ENCODE measurements at places on chromosomes 3 and 15. TPM values are rescaled to one million over a fixed set of nuclear protein-coding genes. Genes with fewer than 3 reads are reported as not detected.

WDR93 gene
- total RNA-seq = not detected

PTPRG gene
- 34.7 TPM for total RNA-seq

SLC7A14 gene
- under 0.01 TPM for total RNA-seq

TRANK1 gene
- 18.7 TPM for total RNA-seq

SI gene
- not detected for total RNA-seq

GOLGA6A gene
- 0.07 TPM for total RNA-seq

ACAN gene
- not detected for total RNA-seq

LHFPL4 gene
- under 0.01 TPM for total RNA-seq

ALDH1A3 gene
- total RNA-seq = 355 TPM

SNX33 gene
- total RNA-seq = 16.7 TPM

MUC4 gene
- total RNA-seq = not detected

GOLGA8T gene
- total RNA-seq = not detected

FAM81A gene
- 0.34 TPM for total RNA-seq

CFAP100 gene
- not detected for total RNA-seq

PDZRN3 gene
- 0.34 TPM for total RNA-seq

CSPG5 gene
- total RNA-seq = 0.36 TPM

ANKRD63 gene
- total RNA-seq = not detected

TGM4 gene
- 0.34 TPM for total RNA-seq

GP5 gene
- total RNA-seq = under 0.01 TPM

AADACL2 gene
- total RNA-seq = not detected

PYGO1 gene
- total RNA-seq = 2.8 TPM

GOLGA6B gene
- not detected for total RNA-seq

TGM5 gene
- total RNA-seq = 1.5 TPM

OXNAD1 gene
- total RNA-seq = 24.4 TPM

LTF gene
- total RNA-seq = under 0.01 TPM

SLC2A2 gene
- total RNA-seq = not detected

NEIL1 gene
- total RNA-seq = 10.7 TPM

ENTPD3 gene
- 24.3 TPM for total RNA-seq

IGDCC3 gene
- total RNA-seq = not detected

Measured in nasal cavity respiratory epithelium epithelial cell of viscerocranial mucosa (primary cell).